ENCODE measurements at places on chromosomes 5 and 9. TPM values are rescaled to one million over a fixed set of nuclear protein-coding genes. Genes with fewer than 3 reads are reported as not detected.

IL5 gene
- not detected for polyA plus RNA-seq

CDH10 gene
- not detected for polyA plus RNA-seq

TMC1 gene
- not detected for polyA plus RNA-seq

MUSK gene
- polyA plus RNA-seq = not detected

OGN gene
- 59.2 TPM for polyA plus RNA-seq

MLANA gene
- polyA plus RNA-seq = not detected

GRCh38 chr5:148739023-148739422, 84.7 kb upstream of the HTR4 start:
- no peaks in the 10 kb centered on the region for H3K27me3 ChIP-seq
- no peaks in the 10 kb centered on the region for H3K4me1 ChIP-seq
- H3K36me3 ChIP-seq = no peaks in the 10 kb centered on the region
- H3K27ac ChIP-seq = no peak overlapping the region
- no peak overlapping the region for H3K4me3 ChIP-seq

- no peaks in the 10 kb centered on the region for H3K27me3 ChIP-seq
- no peak overlapping the region for H3K4me3 ChIP-seq
- no peaks in the 10 kb centered on the region for H3K36me3 ChIP-seq
- no peak overlapping the region for H3K27ac ChIP-seq
These were observed 36.4 kb downstream of the NXNL2 start for GRCh38 chr9:88571419-88571818.

DNA sequence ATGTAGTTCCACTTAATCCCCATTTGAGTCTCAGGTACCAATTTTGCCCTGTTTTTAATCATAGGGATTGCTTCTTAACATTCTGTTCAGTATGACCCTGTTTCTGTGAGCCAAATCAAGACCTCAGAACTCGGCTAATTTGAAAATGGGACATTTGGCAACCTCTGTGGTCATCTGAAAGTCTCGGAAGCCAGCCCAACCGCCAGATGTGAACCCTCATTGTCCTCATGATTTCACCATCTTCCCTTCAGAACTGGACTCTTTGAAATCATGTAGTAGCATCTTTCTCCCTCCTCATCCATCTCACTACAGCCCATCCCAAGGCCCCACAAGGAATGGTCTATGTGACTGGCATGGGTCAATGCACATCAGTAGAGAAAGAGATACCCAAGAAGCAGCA, 88.9 kb downstream of the S1PR3 start:
- no peaks in the 10 kb centered on the region for H3K36me3 ChIP-seq
- H3K4me3 ChIP-seq = no peak overlapping the region
- DNase-seq = no peak
- no peaks in the 10 kb centered on the region for H3K4me1 ChIP-seq
- no peaks in the 10 kb centered on the region for H3K27me3 ChIP-seq

DNA sequence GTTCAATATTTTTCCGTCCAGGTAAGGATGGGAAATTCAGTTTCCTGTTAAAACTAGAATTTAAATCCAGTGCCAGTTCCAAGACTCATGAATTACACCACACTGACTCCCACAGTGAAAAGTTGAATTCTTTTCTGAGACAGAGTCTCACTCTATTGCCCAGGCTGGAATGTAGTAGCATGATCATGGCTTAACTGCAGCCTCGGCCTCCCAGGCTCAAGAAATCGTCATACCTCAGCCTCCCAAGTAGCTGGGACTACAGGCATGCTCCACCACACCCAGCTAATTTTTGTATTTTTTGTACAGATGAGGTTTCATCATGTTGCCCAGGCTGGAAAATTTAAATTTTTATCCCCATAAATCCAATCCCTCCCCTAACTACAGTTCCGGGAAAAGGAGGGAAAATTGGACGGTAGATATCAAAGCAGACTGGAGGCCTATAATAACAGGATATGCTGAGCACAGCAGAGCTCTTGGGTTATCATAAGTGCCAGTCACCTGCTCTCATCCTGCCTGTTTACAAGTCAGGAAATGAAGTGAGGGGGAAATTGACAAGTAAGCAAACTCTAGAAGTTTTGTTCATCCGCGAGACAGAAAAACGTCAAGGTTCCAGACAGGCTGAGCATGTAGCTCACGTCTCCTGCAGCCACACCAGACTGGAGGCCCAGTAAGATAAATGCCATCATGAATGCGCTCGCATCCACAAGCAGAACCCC, 105.7 kb downstream of the UGCG start:
- DNase-seq = no peak
- no peaks in the 10 kb centered on the region for H3K4me1 ChIP-seq
- no peaks in the 10 kb centered on the region for H3K27me3 ChIP-seq
- H3K4me3 ChIP-seq = no peak overlapping the region
- no peak overlapping the region for H3K27ac ChIP-seq
- no peaks in the 10 kb centered on the region for H3K36me3 ChIP-seq

- no peak for DNase-seq
- no peak overlapping the region for H3K27ac ChIP-seq
- no peak overlapping the region for H3K4me3 ChIP-seq
- H3K27me3 ChIP-seq = no peaks in the 10 kb centered on the region
- H3K36me3 ChIP-seq = no peaks in the 10 kb centered on the region
These were observed 179.7 kb upstream of the ADAMTSL1 start for GRCh38 chr9:18294229-18294628.

DNA sequence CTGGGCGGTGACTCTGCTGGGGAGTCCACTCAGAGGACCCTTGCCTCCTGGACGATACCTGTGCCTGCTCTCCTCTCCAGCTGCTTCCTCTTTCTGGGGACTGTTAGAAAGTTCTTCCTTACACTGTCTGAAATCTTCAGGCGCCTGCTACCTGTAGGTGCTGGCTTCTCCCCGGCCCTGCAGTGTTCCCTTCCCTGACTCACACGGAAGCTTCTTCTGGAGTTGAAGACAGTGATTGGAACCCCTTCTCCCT, 562 bp downstream of the GSN start:
- peak overlapping the region; percentile 76 for H3K27ac ChIP-seq
- DNase-seq = no peak
- peak overlapping the region; percentile 89 for H3K4me3 ChIP-seq
- no peaks in the 10 kb centered on the region for H3K4me1 ChIP-seq
- no peaks in the 10 kb centered on the region for H3K36me3 ChIP-seq

All from small intestine (tissue), 16 donors.